Activated naive CD8-positive, alpha-beta T cell treated with anti-CD3 and anti-CD28 coated beads, Interleukin-2, amount 50 U/mL, for 24 hours (primary cell): ENCODE measurements at places on chromosomes 3 and 15.
A peak's percentile ranks its signal among the peaks of the same experiment; 100 is the strongest.

DNA sequence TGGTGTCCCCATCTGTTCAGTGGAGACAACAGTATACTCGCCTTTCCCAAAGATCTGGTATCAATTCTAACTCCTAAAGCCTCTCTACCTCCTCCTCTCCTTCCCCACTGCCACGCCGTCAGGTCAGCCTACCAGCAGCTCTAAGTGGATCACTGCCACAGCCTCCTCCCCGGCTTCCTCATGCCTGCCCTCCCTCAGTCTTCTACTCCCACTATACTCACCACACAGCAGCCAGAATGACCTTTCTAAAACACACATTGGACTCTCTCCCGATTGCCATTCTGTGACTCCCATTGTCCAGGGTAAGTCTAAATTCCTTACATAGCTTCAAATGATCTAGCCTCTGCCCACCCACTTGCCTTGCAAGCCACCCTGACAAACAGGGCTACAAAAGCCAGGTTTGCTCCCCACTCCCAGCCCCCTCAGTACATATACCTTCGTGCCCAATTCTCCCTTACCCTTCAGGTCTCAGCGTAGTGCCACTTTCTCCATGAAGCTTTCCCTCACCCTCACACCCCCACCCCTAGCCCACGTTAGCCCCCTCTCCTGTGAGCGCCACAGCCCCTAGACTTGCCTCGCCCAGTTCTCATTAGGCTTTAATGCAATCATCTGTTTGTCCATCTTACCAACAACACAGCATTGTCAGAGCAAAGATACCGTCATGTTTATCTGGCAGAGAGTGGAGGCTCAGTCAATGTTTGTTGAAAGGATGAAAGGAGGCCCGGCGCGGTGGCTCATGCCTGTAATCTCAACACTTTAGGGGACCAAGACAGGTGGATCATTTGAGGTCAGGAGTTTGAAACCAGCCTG, 9.5 kb upstream of the SEMA7A start:
- no peak for DNase-seq

DNA sequence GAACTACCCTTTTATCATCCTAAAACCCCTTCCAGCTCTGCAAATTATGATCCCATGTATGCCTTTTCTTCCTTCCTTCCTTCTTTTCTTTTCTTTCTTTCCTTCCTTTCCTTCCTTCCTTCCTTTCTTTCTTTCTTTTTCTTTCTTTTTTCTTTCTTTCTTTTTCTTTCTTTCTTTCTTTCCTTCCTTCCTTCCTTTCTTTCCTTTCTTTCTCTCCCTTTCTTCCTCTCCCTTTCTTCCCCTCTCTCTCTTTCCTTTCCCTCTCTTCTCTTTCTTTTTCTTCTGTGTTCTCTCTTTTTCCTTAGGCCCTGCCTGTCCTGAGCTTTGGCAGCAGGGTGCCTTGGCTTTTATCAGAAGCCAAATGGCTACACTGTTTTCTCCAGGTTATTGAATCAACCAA, 66.8 kb downstream of the IQCH start:
- DNase-seq = no peak

- no peak for DNase-seq
These were observed 86.1 kb downstream of the PLCH1 start for GRCh38 chr3:155658671-155659261.

- no peak for DNase-seq
These were observed 256.5 kb upstream of the CBLB start for GRCh38 chr3:106125321-106125720.

GRCh38 chr3:14907043-14907966, 40.1 kb upstream of the NR2C2 start:
- DNase-seq = no peak

DNA sequence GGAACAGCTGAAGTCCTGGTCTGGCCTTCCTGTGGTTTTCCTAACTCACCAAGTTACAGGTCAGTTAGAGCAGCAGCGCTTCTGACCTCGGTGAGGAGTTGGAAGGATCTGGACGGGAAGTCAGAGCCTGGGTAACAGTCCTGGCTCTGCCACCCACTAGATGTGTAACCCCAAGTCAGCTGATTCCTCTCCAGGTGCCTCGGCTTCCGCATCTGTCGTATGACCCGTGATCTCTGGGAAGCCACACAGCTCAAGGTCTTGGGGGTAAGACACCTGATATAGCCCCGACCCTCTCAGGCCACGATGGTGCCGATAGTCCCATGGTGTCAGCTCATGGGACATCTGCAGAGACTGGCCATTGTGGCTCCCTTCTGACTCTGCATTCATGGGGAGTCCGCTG, 8.3 kb upstream of the PIGZ start:
- no peak for DNase-seq

GRCh38 chr3:16513141-16514020, at the start of gene RFTN1:
Gene RFTN1, minus strand, starts transcription at chr3:16513699. Its CDS starts 19,830 bp downstream, at chr3:16493869.
- peak; percentile 63 for DNase-seq

DNA sequence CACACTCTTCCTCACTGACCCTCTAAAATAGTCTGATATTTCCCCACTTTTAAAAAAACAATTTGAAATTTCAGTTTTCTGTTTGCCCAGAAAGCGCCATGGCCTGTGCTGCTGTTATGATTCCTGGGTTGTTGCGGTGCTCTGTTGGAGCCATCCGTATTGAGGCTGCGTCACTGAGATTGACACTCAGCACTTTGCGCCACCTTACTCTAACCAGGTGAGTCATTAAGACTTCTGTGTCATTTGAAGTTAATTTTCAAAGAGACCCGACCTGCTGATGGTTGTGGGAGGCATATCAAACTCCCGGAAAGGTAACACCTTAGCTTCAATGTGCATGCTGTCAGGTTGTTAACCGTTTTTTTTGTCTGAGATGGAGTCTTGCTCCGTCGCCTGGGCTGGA, 5.8 kb downstream of the OXNAD1 start:
- DNase-seq = no peak

DNA sequence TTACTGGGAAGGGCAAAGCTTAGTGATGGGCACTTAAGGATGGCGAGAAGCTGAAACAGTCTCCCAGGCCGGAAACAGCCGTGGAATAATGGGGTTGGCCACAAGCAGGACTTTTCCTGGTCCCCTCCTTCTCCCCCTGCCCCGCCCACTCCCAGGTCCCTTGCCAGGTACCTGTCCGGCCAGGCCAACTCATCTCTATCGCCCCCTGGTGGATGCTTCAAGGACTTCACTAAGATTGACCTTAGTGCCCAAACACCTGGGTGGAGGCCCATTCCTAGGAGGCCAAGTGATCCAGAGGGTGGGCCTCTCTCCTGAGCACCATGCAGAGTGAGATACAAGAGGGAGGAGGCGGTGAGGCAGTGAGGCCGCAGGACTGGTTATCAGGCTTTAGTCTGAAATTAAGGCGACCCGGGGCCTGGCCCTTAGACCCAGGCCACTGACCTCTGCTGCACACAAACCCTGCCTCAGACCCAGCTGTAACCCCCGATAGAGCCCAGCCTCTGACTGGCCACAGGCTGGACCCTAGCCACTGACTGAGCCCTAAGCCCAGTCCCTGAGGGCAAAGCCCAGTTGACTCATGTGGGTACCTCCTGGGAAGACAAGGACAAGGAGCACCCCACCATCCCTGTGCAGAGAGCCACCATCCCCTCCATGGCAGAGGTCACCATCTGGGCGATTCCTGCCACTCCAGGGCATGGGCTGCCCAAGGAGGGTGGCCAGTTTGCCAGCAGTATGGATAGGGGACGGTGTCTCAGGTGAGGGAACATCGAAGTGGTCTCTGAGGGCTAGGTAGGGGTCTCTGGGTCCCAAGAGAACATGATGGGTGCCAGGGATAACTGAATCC, 37.6 kb downstream of the VIPR1 start:
- peak; percentile 72 for DNase-seq

DNA sequence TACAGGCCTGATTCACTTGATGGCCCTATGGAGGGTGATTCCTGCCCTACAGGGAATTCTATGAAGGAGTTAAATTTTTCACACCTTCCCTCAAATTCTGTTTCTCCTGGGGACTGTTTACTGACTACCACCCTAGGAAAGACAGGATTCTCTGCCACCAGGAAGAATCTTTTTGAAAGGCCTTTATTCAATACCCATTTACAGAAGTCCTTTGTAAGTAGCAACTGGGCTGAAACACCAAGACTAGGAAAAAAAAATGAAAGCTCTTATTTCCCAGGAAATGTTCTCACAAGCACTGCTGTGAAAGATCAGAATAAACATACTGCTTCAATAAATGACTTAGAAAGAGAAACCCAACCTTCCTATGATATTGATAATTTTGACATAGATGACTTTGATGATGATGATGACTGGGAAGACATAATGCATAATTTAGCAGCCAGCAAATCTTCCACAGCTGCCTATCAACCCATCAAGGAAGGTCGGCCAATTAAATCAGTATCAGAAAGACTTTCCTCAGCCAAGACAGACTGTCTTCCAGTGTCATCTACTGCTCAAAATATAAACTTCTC, 43.6 kb downstream of the BLM start:
- DNase-seq = no peak
